ENCODE measurements at places on chromosomes 3 and 15. TPM values are rescaled to one million over a fixed set of nuclear protein-coding genes. Genes with fewer than 3 reads are reported as not detected.

NMNAT3 gene
- 1.8 TPM for total RNA-seq

PLA2G4E gene
- not detected for total RNA-seq

IQCH gene
- total RNA-seq = 0.69 TPM

LACTB gene
- total RNA-seq = 24.1 TPM

CEMIP gene
- total RNA-seq = 0.17 TPM

TUSC7 gene
- not detected for total RNA-seq

KLHL6 gene
- total RNA-seq = 0.26 TPM

HHLA2 gene
- total RNA-seq = not detected

CYP19A1 gene
- total RNA-seq = 0.11 TPM

TNFSF10 gene
- total RNA-seq = 101 TPM

OR5K3 gene
- total RNA-seq = not detected

MAGI1 gene
- total RNA-seq = 84.7 TPM

PFN2 gene
- total RNA-seq = 10.8 TPM

PPP1R14D gene
- total RNA-seq = not detected

GOLGA6A gene
- not detected for total RNA-seq

COLQ gene
- total RNA-seq = 0.43 TPM

TRIM42 gene
- total RNA-seq = not detected

ROBO1 gene
- total RNA-seq = 0.17 TPM

Data from dermis lymphatic vessel endothelial cell (primary cell).